ENCODE measurements at places on chromosomes 2 and 18.

- no peak for DNase-seq
These were observed 117.6 kb upstream of the HAAO start for GRCh38 chr2:42909966-42910365.

DNA sequence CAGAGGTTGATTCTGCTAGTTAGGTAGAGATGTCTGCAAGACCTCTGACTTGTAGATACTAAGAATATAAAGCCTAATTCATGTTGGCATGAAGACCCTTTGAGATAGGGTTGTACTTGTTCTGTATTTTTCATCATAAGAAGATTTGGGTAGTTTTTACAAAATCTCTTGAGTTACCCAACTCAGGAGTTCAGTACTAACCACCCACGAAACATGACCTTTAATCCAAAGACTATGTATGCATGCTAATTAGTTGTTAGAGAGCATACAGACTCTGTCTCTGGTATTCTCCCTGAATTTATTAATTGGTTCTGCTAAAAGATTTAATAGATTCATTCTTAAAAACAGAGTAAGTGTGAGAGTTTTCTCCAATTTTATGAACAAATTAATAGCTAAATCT is 16.9 kb downstream of the PECR start:
- no peak for DNase-seq

GRCh38 chr2:236974752-236975151 is 110.9 kb upstream of the COPS8 start:
- no peak for DNase-seq

DNA sequence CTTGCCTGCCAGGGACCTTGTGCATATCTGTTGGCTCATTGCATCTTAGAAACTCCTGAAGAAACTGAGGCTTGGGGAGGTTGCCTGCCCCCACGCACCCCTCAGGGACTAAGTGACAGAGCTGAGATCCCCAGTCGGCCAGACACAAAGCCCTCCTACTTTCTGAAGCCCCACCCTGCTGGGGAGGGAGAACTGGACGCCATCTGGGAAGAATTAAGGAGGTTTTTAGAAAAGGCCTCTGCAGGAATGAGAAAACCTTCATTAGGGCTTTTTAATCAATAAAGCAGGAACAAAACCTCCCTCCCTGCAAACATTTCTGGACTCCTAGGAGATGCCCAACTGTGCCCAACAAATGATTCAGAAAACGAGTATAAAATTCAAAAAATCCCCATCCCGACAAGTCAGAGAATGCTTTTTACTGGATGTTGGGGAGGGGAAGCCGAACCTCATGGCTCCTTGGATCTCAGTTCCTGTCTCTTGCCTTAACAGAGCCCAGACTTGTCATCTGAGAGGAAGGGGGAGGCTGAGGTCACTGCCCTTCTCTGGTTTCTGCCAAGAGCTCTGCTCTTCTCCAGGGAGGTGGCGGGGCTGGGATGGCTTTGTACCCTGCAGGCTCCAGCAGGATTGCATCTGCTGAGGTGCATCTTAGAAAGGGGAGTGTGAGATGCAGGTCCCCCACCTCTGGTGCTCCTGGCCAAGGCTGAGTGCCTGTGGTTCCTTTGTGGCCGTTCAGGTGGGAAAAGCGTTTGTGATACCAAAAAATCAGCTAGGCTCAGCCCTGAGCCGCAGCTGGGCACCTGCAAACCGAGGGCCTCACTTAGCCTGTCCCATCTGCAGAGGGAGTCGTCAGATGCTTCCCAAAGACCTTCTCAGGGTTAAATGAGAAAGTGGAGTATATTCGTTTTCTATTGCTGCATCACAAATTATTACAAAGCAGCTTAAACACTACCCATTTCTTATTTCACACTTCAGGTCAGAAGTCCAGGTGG is 142.4 kb downstream of the ZFP36L2 start:
- no peak for DNase-seq

- no peak for DNase-seq
These were observed 9.8 kb downstream of the TBR1 start for GRCh38 chr2:161425728-161426454.

DNA sequence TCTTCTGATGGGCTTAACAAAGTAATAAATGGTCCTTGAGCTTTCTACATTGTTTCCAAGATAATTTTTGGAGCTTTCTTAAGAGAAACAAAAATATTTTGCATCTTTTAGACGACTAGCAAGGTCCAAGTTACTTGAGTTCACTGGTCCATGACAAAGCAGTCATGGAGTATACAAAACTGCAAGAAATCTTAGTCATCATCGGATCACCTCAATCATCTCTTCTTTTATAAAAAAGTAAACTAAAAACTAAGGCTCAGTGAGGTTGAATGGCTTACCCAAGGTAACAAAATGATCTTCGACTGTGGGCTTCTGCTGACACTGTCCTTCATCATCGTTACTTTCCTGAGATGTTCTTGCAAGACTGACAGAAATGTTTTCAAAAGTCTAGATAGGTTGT is 11.9 kb downstream of the FIGN start:
- no peak for DNase-seq

DNA sequence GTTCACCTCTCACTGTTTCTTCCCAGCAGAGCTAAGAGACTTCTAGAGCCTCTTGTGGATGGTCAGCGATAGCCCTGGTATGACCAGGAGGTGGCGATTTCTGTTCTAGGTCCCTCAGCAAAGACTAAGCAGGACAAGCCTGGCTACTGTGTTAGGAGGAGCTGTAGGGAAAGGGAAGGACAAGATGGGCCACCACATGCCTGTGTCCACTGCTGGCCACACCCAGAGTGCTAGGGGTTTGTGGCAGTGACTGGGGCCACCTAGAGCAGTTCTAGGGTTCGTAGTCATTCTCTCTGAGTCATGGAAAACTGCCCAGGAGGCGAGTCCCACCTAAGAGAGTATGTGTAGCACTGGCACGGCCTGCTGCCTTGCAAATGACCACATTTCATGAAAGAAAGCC is 179.4 kb downstream of the ALPK2 start:
- no peak for DNase-seq

DNA sequence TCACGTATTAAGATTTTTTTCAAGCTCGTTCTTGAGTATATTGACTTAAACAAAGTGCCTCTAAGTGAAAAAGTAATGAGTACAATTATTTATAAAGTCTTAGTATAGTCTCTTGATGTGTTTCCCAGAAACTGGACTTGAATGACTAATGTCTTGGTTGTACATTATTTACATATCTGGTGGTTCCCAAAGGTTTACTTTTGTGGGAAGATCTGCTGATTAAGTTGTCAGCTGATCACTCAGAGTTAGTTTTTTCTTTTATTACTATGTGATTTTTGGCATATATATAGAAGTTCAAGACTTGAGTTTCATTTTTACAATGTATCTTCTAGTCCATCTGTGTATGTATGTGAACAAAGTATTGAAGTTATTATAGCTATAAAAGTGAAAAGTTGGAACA is 29.5 kb downstream of the RNF144A start:
- DNase-seq = no peak

DNA sequence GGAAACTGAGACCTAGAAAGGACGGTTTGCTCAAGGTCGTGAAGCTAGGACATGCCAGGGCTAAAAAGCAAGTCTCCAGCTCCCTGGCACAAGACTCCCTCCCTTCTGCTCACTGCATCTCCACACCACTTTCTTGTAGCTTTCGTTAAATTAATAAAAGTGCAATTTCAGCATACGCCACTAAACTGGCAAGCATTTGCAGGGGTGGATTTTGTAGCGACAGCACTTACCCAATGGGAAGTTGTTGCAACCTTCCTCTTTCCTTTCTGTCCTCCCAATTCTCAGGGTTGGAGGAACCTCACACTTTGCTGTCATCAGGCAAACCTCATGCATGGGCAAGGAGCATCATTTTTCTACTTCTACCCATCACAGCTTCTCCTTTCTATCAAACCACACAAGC is 7.4 kb upstream of the RHOB start:
- no peak for DNase-seq

- DNase-seq = no peak
These were observed 389.8 kb downstream of the LNPK start for GRCh38 chr2:175612280-175612679.

DNA sequence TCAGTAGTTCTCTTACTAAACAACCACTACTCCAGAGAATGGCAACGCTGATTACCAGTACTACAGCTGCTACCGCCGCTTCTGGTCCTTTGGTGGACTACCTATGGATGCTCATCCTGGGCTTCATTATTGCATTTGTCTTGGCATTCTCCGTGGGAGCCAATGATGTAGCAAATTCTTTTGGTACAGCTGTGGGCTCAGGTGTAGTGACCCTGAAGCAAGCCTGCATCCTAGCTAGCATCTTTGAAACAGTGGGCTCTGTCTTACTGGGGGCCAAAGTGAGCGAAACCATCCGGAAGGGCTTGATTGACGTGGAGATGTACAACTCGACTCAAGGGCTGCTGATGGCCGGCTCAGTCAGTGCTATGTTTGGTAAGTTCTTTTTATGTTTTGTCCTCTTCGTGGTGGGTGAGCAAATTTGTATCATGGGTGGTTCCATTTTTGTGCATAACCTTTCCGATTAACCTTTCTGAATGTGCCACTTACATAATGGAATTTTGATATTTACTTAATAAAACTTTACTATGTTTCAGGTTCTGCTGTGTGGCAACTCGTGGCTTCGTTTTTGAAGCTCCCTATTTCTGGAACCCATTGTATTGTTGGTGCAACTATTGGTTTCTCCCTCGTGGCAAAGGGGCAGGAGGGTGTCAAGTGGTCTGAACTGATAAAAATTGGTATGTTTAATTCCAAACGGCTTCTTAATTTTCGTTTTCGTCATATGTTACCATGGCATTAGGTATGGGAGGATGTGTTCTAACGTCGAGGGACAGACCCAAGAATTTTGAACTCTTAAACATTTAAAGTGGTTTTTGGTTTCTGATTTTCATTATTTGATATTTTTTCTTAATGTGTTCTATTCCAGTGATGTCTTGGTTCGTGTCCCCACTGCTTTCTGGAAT is 1.3 kb downstream of the SLC20A1 start:
- DNase-seq = no peak

DNA sequence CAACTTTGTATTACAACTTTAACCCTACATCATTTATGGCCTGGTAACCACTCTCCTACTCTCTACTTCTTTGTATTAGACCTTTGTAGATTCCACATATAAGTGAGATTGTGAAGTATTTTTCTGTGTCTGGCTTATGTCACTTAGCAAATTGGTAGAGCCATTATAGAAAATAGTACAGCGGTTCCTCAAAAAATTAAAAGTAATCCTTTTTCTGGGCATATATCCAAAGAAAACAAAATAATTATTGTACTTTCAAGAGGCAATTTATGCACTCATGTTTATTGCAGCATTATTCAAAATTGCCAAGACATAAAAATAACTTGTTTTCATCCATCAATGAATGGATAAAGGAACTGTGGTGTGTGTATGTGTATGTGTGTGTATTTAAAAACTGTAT is 537.5 kb upstream of the FSIP2 start:
- DNase-seq = no peak

GRCh38 chr2:11811036-11811654 is 64.7 kb downstream of the LPIN1 start:
- no peak for DNase-seq

- DNase-seq = no peak
These were observed 24.9 kb downstream of the CLK1 start for GRCh38 chr2:200839513-200839912.

DNA sequence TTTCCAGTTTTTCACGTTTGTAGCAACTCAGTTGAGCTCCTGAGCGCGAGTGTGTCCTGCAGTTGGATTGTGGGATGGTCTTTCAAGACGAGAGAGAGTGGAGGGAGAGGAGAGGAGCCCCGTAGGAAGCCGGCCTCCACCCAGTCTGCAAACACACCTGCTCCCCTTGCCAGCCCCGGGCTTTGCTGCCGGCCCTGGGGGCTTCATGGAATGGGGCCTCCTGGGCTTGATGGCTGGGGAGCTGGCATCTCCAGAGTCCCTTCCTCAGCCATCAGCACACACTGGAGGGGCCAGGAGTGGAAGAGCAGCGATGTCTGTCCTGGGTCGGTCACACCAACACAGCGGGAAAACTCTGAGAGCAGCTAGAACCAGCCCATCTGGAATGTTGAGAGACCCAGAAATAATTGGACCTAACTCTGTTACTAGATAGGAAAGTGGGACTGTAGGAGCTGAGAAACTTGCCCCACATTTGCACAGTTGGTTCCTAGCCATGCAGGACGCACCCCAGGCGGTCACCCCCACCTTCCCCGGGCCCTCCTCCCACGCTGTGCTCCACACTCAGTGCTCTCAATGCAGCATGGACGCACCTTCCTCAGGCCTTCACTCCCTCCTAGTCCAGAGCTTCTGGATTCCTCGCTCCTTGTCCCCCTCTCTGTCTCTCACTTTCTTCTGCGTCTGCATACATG is 69.6 kb downstream of the PTGR3 start:
- no peak for DNase-seq

DNA sequence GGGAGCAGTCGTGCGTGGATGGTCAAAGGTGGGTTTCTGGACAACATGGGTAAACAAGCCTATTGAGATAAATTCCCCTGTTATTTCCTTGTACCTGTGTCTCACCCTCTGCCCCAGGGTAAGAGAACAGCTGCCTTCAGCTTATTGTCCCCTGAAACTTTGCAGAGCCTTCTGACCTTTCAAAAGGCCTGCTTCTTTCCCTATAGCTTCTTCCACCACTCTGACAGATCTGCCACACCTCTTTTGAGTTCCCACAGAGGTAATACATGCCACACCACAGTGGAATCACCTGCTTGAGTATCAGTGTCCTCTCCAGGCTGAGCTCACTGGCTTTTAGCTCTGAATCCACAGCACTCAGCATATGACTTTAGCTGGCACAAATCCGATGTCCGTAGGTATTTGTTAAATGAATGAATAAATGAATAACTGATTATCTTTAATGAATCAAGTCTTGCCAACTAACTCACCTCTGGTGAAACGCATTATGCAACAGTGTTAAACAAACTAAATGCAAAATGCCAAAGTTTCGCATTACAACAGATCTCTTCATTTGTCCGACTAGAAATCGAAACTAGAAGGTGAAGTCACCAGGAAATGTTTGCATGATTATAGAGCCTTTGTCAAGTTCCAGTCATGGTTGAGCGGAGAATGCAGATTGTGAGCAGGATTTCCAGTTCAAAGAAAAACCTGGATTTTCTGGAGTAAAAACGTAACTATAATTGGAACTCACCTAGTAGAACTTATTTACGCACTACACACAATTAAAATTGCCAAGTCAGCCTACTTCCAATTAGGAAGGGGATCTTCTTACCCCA is 16.4 kb downstream of the DYNAP start:
- DNase-seq = no peak

All from NCI-H187 (cell line).